H1 (cell line): ENCODE measurements at places on chromosomes 7 and 10.

- no peak for DNase-seq
These were observed 20.8 kb upstream of the ZNF488 start for GRCh38 chr10:47404937-47405336.

GRCh38 chr10:74460812-74461211, 309.8 kb downstream of the ADK start:
- no peak for DNase-seq

DNA sequence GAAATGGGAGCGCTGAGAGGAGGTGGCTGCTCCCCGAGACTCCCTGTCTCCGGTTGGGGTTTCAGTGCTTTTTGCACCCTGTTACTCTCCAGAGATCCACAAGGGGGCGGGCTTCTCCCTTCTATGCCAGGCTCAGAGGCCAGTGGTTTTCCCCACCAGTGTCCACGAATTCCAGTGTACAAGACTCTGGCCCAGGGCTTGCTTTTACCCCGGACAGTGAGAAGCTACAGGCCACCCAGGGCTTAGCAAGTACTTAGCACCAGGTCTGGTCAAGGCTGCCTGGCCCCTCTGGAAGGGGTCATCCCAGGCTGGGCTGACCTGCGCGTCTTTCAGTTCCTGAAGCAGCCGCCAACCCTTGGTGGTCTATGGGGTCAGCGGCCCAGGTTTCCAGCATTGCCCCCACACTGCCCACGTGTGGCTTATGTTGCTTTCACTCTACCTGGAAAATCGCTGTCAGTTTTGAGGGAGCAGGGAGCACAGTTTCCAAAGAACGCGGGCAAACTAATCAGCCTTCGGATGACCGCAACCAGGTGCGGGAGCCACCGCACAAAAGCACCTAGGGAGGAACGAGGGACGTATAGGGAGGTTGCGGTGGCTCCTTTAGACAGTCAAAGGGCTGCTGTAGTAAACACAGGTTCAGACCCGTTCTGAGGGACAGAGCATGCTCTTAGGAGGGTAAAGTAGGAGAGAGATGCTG, 6.8 kb downstream of the CYP26A1 start:
- no peak for DNase-seq

GRCh38 chr7:30918676-30919075, 7.0 kb downstream of the AQP1 start:
- no peak for DNase-seq

DNA sequence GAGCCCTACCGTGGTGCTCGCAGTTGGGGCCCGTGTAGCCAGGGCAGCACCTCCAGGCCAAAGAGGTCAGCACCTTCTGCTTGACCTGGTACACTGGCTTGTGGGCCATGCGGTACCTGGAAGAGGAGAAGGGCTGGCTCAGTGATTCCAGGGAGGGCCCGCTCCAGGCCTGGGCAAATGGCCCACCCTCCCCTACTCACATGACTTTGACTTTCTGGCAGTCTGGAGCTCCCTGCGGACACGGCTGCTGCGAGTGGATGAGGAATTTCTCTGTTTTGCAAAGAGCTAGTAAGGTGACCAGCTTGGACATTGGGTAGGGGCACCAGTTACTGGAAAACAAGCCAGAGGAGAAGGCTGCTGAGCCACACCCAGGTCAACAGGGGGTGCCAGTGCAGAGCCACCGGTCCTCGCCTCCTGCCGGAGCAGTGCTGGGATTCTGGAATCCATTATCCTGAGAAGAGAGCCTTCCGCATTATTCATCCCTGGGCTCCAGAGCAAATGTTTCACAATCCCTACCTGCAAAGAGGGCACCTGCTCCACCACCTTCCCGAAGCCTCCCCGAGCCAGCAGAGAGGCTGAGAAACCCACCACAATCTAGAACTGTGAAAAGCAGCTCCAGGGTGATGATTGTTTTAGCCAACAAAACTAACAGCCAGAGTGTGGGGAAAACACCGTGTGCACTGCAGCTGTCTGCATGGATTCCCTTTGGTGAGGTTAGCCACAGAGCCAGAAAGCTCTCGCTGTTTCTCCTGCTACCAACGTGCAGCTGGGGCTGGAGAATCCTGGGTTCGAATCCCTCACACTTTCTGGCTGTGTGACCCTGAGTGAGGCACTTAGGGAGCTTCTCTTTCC, 11.8 kb downstream of the MMRN2 start:
- peak; percentile 53 for DNase-seq

- DNase-seq: no peak
These were observed 126.2 kb downstream of the PRPF18 start for GRCh38 chr10:13712837-13713581.

- no peak for DNase-seq
These were observed 64.5 kb downstream of the LRRTM3 start for GRCh38 chr10:66990143-66990830.

DNA sequence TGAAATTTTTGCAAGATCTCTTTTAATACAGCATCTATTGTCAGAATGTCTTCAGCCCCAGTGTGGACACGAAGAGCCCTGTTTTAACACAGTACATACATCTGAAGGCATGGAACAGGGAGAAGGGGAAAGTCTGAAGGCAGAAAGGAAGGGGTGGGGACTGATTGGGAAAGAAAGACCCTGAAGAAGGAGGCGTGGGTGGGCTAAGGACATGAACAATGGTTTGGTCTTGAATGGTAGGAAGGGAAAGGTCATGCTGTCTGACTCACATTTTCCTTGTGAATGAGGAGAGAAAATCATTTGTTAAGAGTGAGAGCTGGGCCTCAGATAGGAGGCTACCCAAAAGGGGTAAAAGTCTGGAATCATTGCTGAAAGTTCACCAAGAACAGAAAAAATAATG, 297.1 kb downstream of the GALNT17 start:
- no peak for DNase-seq

- DNase-seq: no peak
These were observed 134.6 kb downstream of the GRM3 start for GRCh38 chr7:86778271-86778670.

- no peak for DNase-seq
These were observed 25.6 kb upstream of the TMEM26 start for GRCh38 chr10:61478621-61479312.

GRCh38 chr7:10022957-10023356, 950.7 kb upstream of the PHF14 start:
- DNase-seq: no peak
